ENCODE measurements at places on chromosomes 2 and 18. TPM values are rescaled to one million over a fixed set of nuclear protein-coding genes. Genes with fewer than 3 reads are reported as not detected.
A peak's percentile ranks its signal among the peaks of the same experiment; 100 is the strongest.

DNA sequence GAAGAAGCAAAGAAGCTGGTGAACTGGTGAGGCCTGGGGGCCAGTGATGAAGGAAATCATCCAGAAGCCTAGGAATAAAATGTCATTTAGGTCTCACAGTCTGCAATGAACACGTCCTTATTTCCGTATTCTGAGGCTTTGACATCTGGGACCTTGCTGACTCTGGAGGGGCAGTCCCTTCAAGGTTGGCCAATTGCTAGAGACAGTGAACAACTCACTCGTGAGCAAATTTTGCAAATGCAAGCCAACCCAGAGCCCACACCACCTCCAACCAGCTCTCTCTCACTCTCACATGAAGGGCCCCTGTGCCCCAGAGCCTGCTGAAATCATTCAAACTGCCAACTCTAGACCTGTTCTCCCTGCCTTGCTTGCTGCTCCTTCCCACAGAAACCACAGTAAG lies 279.1 kb upstream of the LYPD1 start:
- no peak overlapping the region for H3K4me3 ChIP-seq
- H3K27me3 ChIP-seq = no peaks in the 10 kb centered on the region
- no peak overlapping the region for H3K27ac ChIP-seq
- H3K4me1 ChIP-seq = no peaks in the 10 kb centered on the region
- no peak for DNase-seq

- peak; percentile 60 for DNase-seq
- no peaks in the 10 kb centered on the region for H3K27me3 ChIP-seq
- H3K4me1 ChIP-seq = peaks cover 29% of the 10 kb centered on the region
- peak overlapping the region; percentile 25 for H3K4me3 ChIP-seq
These were observed 30.2 kb downstream of the ARHGAP25 start for GRCh38 chr2:68764806-68765311.

DNA sequence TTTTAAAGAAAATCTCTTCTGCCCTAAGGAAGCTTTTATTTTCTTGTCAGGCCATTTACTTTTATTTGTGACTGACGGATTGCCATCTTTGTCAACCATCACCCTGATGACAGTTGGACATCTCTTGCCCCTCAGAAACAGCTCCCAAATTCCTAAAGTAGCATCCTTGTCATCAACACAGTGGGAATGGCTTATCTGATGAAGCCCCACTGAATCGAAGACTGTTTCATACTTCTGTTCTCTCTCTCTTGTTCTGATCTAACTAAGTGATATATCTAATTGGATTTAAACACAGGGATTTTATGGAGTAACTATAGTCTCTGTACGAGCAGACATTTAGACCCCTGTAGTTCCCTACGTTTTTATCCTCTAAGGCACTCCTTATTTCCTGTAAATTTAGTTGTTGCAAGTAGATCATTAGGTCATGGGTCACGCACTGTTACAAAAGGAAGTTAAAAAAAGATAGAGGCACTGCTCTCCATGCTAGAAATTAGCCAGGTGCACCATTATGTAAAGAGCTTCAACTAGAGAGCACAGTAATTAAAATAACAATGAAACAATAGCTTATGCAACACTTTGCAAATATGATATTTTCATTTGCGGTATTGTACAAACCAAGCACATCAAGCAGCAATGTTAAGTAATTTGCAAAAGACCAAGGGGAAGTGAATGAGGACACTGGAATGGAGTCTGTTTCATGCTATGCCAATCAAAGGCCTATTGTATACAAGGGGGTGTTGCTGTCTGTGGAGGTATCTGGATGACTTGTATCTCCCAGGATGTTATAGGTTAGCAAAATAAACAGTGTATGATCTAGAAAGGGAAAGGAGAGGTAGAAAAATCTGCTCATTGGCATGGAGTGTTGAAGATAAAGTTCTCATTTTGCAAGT lies 284.7 kb downstream of the LRRTM1 start:
- no peak overlapping the region for H3K4me3 ChIP-seq
- DNase-seq = no peak
- no peaks in the 10 kb centered on the region for H3K4me1 ChIP-seq
- no peaks in the 10 kb centered on the region for H3K36me3 ChIP-seq
- no peaks in the 10 kb centered on the region for H3K27me3 ChIP-seq

GRCh38 chr18:11147962-11148679 lies 1.2 kb downstream of the PIEZO2 start:
- no peak overlapping the region for H3K27ac ChIP-seq
- DNase-seq = peak; percentile 82
- peaks cover 17% of the 10 kb centered on the region for H3K4me1 ChIP-seq

DNA sequence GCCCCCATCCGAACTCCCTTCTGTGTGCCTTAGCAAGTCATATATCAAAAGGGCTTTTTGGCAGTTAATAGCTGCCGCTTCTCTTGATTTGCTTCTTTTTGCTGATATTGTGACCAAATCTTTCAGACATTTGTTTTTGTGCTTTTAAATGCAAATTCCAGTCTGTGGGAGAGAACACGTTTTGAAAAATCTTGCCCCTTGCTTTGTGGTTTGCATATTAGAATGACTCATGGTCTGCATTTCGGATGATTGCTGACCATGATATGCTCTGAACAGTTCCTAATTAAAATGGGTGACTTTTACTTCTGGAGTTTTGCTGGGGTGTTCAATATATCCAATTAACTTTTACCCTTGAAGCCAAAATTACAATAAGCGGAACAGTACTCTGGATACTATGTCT lies 58.2 kb upstream of the ST6GAL2 start:
- H3K27me3 ChIP-seq = no peaks in the 10 kb centered on the region
- no peaks in the 10 kb centered on the region for H3K4me1 ChIP-seq
- H3K36me3 ChIP-seq = no peaks in the 10 kb centered on the region
- no peak overlapping the region for H3K4me3 ChIP-seq
- no peak overlapping the region for H3K27ac ChIP-seq
- DNase-seq = no peak

- no peak overlapping the region for H3K4me3 ChIP-seq
- H3K36me3 ChIP-seq = no peaks in the 10 kb centered on the region
- H3K4me1 ChIP-seq = no peaks in the 10 kb centered on the region
- peak; percentile 70 for DNase-seq
- H3K27me3 ChIP-seq = no peaks in the 10 kb centered on the region
These were observed 237.2 kb downstream of the TSN start for GRCh38 chr2:121992700-121993099.

- no peaks in the 10 kb centered on the region for H3K36me3 ChIP-seq
- no peaks in the 10 kb centered on the region for H3K27me3 ChIP-seq
- DNase-seq = no peak
- H3K4me3 ChIP-seq = no peak overlapping the region
- no peaks in the 10 kb centered on the region for H3K4me1 ChIP-seq
These were observed 891.8 kb downstream of the DSC3 start for GRCh38 chr18:30150586-30151250.

- no peak overlapping the region for H3K4me3 ChIP-seq
- H3K27me3 ChIP-seq = peaks cover 11% of the 10 kb centered on the region
- H3K36me3 ChIP-seq = no peaks in the 10 kb centered on the region
- no peak for DNase-seq
- no peak overlapping the region for H3K27ac ChIP-seq
These were observed 60.8 kb downstream of the DNER start for GRCh38 chr2:229653531-229653930.

REG3G gene
- not detected for total RNA-seq

ZEB2 gene
- total RNA-seq = 54.1 TPM

TMEM37 gene
- 2.2 TPM for total RNA-seq

SAG gene
- not detected for total RNA-seq

AQP12A gene
- total RNA-seq = not detected

Measured in esophagus muscularis mucosa (tissue), 4 donors.